CD4-positive, alpha-beta T cell (primary cell): ENCODE measurements at places on chromosomes 16 and 17.

DNA sequence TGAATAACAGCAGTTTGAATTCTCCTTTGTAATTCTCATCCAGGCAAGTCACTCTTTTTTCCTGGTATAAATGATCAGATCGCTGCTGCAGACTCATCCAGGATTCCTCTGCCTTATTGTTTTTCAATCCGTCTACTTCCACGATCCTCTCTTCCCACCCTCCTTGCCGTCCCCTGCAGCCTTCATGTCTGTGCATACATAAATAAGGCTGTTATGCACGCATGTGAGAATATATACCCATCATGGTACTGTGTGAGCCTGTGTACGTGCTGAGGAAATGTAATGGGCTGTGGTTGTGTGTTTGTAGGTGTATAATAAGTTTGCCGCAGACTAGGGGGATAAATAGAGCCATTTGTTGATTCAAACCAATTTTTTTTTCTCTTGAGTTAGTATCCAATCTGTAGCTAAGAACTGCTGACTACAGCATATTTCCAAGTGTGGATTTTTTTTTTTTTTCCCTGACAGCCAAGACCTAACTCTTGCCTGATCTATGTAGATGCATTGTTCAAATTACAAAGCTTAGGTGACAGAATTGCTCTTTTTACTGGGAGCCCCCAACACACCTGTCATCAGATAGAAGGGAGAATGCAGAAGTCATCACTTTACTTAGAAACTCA, 62.2 kb downstream of the RBFOX1 start:
- DNase-seq: no peak

DNA sequence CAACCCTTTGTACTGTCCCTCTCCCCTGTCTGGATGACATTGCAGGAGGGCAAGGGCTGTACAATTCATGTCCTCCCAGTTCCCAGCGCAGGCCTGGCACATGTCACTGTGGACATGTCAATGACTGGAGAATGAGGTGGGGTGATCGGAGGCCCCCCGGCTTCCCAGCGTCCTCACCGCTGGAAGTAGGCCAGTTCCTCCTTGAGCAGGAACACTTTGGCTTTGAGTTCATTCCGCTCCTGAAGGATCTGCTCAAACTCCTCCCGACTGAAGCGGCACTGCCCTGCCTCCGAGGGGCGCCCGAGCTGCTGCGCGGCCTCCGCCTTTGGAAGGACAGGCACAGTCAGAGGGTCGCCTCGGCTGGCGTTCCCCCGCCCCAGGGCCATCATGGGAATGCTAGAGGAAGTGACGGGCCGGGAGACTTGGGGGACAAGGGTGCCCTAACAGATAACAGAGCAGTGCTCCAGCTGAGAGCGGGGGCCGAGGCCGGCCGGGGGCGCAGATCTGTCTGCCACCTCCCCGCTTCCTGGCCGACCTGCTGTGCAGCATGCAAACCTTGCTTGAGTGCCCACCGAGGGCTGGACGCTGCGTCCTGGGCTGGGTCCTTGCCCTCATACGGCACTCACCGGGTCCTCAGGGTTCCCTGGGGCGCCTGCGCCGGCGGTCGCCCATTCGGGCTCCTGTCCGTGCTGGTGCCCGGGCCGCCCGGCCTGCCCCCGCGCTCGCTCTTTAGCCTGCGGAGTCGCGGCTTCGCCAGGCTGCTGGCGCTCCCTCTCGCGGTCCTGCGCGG, 1.3 kb downstream of the RILP start:
- DNase-seq: no peak

DNA sequence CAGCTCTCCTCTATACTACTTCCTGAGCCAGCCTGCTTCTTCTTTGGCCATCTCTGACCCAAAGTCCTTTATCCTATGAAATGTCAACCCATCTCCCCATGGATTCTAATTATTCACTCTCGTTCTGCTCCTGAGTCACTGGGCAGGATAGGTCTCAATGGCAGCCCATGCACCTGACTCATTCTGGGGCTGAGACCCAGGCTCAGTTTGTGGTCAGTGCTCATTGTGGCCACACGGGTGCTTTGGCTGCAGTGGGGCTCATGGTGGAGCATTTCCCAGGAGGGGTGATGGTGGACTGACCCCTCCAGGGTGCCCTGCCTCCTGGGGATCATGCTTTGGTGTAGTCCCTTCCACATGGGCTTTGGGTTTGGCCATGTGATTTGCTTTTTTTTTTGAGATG, 154.8 kb upstream of the WSCD1 start:
- no peak for DNase-seq

DNA sequence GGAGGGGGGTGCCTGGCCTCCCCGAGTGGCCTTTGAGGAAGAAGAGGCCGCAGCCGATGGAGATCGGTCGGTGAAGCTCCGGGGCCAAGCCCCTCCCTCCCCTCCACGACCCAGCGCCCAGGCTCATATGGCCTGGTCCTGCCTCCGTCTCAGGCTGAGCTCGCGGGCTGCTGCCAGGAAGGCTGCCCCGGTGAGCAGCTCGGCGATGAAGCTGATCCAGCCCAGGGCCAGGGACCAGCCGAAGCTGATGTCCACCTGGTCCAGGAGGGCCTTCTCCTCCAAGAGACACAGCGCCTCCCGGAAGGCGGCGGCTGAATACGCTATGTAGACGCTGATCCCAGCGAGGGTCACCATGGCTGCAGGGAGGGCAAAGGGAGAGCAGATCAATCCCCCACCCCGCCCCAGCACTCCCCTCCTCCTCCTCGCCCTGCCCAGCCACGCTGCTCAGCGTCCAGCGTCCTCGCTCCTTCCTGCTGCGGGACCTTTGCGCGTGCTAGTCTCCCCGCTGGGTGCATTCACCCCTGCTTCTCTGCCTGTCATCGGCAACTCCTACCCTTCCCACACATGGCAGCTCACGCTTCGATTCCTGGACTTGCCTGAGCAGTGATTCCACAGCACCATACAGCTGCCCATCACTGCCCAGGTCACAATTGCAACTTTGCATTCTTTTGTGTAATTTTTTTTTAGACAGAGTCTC, 20.5 kb downstream of the TMEM114 start:
- no peak for DNase-seq

GRCh38 chr16:54094641-54095040, 191.9 kb downstream of the IRX3 start:
- DNase-seq: no peak

DNA sequence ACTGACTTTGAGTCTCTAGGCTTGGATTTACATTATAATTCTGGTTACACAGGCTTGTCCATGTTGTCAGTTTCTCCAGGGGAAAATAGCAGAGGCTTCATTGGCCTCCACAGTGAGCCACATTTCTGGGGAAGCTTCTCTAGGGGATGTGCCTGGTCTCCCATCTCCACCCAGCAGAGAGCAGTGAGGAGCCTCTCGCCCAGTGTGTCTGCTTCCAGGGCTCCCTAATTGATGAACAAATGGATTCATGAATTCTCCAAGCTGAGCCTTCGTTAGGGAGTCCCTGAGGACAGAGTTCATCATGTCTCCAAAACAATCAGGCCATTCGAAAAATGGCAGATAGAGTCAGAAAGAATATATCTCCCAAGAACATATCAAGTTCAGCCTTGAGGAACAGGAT, 162.4 kb upstream of the TOX3 start:
- no peak for DNase-seq

DNA sequence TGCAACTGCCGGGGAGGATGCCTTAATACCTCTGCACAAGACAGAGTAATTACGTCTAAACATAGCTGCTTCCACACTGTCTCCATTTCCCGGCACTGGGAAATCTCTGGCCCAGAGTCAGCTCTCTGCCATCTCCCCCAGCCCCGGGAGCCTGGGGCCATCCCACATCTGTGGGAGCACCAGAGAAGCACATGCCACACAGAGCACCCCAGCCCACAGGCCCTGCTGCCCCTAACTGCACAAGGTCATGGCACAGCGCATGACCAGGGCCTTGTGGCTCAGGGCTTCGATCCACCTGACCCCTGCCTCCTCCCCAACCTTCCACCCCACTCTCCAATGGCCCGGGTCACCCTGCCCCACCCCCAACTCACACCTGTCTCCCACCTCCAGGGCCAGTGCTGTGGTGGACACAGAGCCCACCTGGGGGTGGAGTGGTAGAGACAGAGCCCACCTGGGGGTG, 36.6 kb upstream of the RBFOX3 start:
- DNase-seq: no peak
